ENCODE measurements at places on chromosomes 6 and 20.

GRCh38 chr6:39102071-39102820 is 12.7 kb downstream of the SAYSD1 start:
- DNase-seq, result peak; percentile 66

DNA sequence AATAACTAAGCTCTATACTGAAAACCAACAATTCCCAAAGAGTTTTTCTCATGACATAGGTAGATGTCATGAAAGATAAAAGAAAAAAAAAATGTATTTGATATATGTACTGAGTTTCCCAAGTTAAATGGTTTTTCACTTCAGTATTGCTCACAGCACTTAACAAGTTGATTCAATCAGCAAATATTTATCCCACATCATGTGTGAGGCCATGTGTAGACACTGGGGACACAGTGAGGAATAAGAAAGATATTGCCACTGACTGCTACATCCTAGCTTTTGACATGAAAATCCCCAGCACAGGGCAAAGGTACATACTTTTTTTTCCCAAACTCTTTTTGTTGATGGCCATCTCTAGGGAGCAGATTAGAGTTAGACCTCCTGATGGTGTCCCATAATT is 25.3 kb downstream of the SPTLC3 start:
- no peak for DNase-seq

DNA sequence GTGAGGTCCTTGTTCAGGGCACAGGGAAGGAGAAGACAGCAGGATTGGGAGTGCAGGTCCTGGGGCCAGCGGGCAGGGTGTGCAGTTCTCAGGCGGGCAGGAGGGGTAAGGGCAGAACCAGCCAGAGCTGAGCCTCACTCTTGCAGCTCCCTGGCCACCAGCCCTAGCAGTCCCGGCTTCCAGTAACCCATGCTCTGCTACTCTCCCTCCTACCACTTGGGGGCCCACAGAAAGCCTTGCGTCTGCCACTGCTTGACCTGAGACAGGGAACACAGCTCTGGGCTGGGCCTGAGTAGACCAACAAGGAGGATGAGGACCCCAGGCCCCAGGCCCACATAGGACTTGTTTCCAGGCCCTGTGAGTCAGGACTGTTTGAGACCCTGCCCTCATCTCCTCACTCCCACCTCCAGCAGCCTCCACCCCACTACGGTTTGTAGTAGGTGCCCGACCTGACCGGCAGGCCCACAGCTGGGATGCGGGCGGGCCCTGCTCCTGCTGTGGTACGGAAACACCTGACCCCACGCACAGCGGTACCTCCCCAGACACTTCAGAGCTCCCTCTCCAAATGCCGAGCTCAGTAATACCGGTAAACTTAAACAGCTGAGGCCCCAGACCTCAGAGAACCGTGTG is 39.2 kb downstream of the KCNK5 start:
- peak; percentile 51 for DNase-seq

DNA sequence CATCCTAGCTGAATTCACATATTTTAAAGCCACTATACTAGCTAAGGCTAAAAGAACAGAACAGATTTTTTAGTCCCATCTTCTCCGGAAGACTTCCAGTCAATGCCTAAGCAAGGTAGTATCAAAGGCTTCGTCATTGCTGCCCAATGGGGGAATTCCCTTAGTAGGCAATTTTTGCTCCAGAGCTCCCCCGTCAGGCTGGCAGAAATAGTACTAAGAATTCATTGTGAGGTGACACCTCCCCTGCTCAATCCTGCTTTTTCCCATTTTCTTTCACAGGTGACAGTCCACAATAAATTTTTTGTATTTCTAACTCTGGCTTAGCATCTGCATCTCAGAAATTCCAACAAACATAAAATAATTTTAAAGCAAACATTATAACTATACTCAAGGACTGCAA is 52.8 kb upstream of the SRSF6 start:
- no peak for DNase-seq

DNA sequence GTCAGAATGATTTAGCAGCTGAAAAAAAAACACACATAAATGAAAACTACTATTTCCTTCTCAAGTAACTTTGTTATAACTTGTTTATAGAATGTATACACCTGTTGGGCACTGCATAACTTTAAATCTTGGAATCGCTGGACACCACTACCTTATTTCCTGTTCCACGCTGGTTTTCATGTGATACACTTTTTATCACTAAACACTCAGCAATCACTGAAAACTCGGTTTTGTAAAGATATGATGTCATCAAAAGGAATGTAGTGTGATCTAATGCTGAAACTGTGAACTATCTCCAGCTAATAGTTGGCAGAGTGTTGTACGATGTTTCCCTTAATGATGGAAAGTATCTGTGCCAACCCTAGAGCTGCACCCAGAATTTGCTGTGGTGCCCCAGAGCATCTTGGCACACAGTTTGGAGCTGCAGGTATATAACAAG is 127.9 kb downstream of the BACH2 start:
- no peak for DNase-seq

GRCh38 chr6:163667372-163668060 is 253.0 kb downstream of the QKI start:
- no peak for DNase-seq

- peak; percentile 36 for DNase-seq
Observed at GRCh38 chr6:161618831-161619454, 345.1 kb upstream of the AGPAT4 start.

DNA sequence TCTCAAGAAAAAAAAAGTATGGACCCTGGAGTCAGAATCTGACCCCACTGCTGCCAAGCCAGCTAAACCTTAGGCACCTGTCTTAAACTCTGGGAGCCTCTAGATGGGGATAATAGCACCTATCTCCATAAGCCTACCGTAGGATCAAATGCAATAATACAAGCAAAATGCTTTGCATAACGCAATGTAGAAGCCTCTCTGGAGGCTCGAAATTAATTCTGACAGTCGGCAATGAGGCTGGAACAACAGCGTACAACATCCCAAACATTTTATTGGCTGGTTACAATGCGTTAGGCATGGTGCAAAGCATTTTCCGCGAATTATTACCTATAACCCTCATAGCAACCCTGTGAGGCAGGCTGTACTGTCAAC is 521 bp downstream of the CDK5RAP1 start:
- no peak for DNase-seq

- DNase-seq, result no peak
Observed at GRCh38 chr20:3935956-3936340, 46.8 kb downstream of the PANK2 start.

GRCh38 chr20:52959125-52959524 is 13.0 kb upstream of the TSHZ2 start:
- peak; percentile 48 for DNase-seq

DNA sequence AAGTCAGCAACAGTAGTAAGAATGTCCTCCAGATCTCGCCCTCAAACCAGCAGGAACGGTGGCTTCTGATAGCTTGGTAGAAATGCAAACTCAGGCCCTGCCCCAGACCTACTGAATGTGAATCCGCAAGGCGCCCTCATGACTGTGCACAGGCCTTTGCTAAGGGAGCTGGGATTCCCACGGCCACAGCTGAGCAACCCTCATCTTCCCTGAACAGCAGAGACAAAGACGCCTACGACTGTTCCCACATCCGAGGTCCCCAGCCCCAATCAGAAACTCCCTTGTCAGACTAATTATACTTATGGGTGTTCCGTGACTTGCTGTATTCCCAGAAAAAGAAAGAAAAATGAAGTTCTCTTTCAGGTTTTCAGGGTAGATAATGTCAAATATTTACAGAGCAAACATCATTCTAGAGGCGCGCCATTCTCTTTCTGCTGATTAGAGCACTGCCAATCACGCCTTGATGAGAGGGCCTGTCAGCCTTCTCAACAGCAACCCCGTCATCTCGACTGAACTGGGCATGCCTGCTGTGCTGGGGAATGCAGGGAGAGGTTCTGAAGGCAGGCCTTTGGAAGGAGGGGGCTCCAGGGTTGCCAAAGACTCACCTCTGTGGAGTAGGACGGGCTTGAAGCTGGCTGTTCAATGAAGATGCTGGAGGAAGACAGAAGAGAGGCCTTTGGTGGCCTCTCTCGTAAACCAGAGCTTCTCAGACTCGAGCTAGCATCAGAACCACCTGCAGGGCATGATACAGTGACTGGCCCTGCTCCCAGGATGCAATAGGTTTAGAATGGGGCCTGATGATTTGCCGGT is 79.9 kb downstream of the ZNF217 start:
- no peak for DNase-seq

- no peak for DNase-seq
Observed at GRCh38 chr6:33237741-33238140, 29.4 kb downstream of the RING1 start.

GRCh38 chr20:53750827-53751619 is 157.4 kb upstream of the ZNF217 start:
- DNase-seq, result no peak

DNA sequence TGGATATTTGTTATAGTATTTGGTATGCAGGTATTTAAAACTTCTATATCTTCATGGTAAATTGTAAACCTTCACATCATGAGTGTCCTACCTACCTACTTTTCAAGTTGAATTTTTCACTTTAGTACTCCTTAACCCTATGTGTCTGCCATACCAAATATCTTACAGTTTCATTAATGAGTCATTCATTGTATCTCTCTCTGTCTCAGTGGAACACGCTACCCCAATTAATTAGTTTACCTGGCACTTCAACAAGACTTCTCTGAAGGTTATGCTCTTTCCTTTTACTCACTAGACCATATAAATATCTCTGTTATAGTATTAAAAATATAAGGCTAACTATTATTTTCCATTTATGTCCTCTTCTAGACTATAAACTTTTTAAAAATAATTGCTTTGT is 123.9 kb upstream of the GJE1 start:
- no peak for DNase-seq

- no peak for DNase-seq
Observed at GRCh38 chr6:155765275-155766194, 309.9 kb upstream of the NOX3 start.

GRCh38 chr6:143362192-143362558 is 88.3 kb downstream of the ADAT2 start:
- no peak for DNase-seq
